Breast epithelium (tissue), 4 donors: ENCODE measurements at places on chromosomes 1 and 21. TPM values are rescaled to one million over a fixed set of nuclear protein-coding genes. Genes with fewer than 3 reads are reported as not detected.

GRCh38 chr1:61397935-61398334 lies 315.6 kb downstream of the NFIA start:
- no peak for DNase-seq
- H3K4me3 ChIP-seq: no peak overlapping the region
- no peaks in the 10 kb centered on the region for H3K27me3 ChIP-seq
- H3K36me3 ChIP-seq: no peaks in the 10 kb centered on the region

DNA sequence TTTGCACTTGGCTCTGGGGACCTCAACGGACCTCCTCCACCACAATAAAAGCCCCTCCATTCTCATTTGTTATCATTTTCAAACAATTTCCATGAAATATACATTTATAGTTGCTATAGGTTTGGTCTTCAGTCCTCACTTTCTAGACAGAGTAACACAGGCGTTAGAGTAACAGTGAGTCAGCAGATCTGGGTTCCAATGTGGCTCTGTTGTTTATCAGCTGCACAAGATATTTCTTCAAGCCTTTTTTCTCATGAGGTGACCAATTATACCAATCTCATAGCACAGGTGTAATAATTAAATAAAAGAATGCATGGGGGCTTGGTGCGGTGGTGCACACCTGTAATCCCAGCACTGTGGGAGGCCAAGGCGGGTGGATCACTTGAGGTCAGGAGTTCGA lies 32.8 kb upstream of the PSMB2 start:
- H3K4me1 ChIP-seq: no peaks in the 10 kb centered on the region
- no peak for DNase-seq
- H3K4me3 ChIP-seq: no peak overlapping the region

- no peak overlapping the region for H3K27ac ChIP-seq
- no peak overlapping the region for H3K4me3 ChIP-seq
- no peaks in the 10 kb centered on the region for H3K4me1 ChIP-seq
- DNase-seq: no peak
Observed at GRCh38 chr1:9726905-9727595, 75.5 kb downstream of the PIK3CD start.

- H3K4me3 ChIP-seq: peak overlapping the region; percentile 2
- no peaks in the 10 kb centered on the region for H3K4me1 ChIP-seq
- no peak overlapping the region for H3K27ac ChIP-seq
- no peaks in the 10 kb centered on the region for H3K36me3 ChIP-seq
- H3K27me3 ChIP-seq: no peaks in the 10 kb centered on the region
Observed at GRCh38 chr1:87202922-87203655, 125.6 kb upstream of the LMO4 start.

- H3K4me3 ChIP-seq: no peak overlapping the region
- H3K27ac ChIP-seq: peak overlapping the region; percentile 15
- H3K4me1 ChIP-seq: no peaks in the 10 kb centered on the region
- DNase-seq: no peak
- H3K36me3 ChIP-seq: peaks cover 2% of the 10 kb centered on the region
Observed at GRCh38 chr1:37817481-37817880, 9.5 kb upstream of the YRDC start.

- no peaks in the 10 kb centered on the region for H3K4me1 ChIP-seq
- no peak overlapping the region for H3K4me3 ChIP-seq
- no peak overlapping the region for H3K27ac ChIP-seq
- DNase-seq: no peak
Observed at GRCh38 chr21:41845310-41846032, 33.7 kb downstream of the PRDM15 start.

- peak overlapping the region; percentile 96 for H3K27ac ChIP-seq
- no peaks in the 10 kb centered on the region for H3K27me3 ChIP-seq
- DNase-seq: no peak
- no peaks in the 10 kb centered on the region for H3K4me1 ChIP-seq
- no peaks in the 10 kb centered on the region for H3K36me3 ChIP-seq
Observed at GRCh38 chr1:50968821-50969610, 1.0 kb upstream of the CDKN2C start.

GRCh38 chr1:158005224-158005623 lies 11.8 kb downstream of the KIRREL1 start:
- H3K36me3 ChIP-seq: no peaks in the 10 kb centered on the region
- H3K4me3 ChIP-seq: no peak overlapping the region
- no peak for DNase-seq
- H3K27ac ChIP-seq: peak overlapping the region; percentile 11
- H3K27me3 ChIP-seq: no peaks in the 10 kb centered on the region

GRCh38 chr21:33041981-33042380 lies 16.2 kb downstream of the OLIG2 start:
- no peak for DNase-seq
- H3K27me3 ChIP-seq: peaks cover 41% of the 10 kb centered on the region
- no peak overlapping the region for H3K27ac ChIP-seq
- H3K4me3 ChIP-seq: no peak overlapping the region

DNA sequence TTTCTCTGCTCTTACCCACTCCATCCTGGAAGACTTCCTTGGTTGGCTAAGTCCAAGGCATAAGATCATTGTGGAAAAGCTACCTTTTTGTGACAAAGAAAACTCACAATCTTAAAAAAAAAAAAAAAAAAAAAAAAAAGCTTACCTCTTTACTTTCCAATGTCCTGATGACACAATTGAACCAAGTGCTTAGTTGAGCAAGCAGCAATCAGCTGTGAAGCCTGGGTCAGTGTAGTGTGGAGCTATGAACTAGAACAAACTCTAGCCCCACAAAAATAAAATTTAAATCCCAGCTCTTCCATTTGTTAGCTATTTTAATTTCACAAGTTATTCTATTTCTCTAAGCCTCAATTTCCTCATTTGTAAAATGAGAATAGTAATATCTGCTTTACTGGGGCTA lies 647.6 kb downstream of the LMO4 start:
- DNase-seq: no peak
- no peak overlapping the region for H3K4me3 ChIP-seq
- H3K27ac ChIP-seq: no peak overlapping the region

- no peak overlapping the region for H3K27ac ChIP-seq
- H3K4me3 ChIP-seq: no peak overlapping the region
- no peak for DNase-seq
- no peaks in the 10 kb centered on the region for H3K36me3 ChIP-seq
Observed at GRCh38 chr1:173285048-173285447, 77.9 kb upstream of the TNFSF4 start.

DNA sequence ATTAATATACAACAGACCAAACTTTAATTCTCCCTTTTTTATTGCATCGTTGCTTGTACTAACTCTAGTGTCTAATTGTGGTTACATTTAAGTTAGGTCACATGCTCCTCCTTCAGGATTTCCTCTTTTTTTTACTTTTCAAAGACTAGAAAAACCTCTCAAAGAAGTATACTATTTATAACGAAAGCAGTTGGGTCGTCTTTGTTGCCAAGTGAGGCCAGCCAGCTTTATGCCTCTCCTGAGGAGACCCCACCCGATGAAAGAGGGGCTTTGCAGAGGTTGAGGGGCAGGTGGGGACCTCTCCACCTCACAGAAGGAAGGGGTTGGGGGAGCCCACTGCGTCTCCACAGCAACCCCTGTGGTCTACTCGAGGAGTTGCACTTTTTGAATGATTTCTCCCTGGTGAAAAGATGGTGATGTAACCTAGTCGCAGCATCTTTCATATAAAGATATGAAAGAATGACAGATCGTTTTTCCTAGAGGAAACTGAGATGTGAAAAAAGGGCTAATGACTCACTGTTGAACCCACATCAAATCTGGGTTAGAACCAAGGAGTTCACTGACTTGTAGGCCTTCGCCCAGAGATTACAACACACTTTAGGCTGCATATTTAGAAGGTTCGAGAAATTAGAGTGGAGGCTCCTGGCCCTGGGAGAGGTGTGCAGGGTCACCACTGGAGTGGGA lies 6.4 kb downstream of the TGFB2 start:
- H3K36me3 ChIP-seq: no peaks in the 10 kb centered on the region
- DNase-seq: no peak
- H3K27me3 ChIP-seq: no peaks in the 10 kb centered on the region
- H3K4me3 ChIP-seq: peak overlapping the region; percentile 29
- peak overlapping the region; percentile 18 for H3K27ac ChIP-seq

DNA sequence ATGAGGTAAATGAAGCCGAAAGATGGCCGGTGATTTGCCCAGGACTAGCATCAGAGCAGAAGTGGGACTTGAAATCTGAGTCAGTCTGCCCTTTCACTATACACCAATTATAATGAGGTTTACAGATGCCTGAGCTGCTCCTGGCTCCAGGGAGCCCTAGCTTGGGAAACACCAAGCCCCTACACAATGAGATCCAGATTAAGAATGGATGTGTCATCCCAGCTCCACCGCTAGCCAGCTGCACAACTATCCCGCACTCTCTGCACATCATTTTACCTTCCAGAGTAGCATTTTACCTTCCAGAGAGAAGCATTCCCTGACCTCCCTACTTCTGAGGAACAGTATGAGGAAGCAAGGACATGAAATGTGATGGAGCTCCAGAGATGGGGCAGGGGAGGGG lies 27.0 kb downstream of the SERTAD4 start:
- H3K36me3 ChIP-seq: no peaks in the 10 kb centered on the region
- no peak for DNase-seq
- no peak overlapping the region for H3K27ac ChIP-seq
- peaks cover 17% of the 10 kb centered on the region for H3K4me1 ChIP-seq
- no peaks in the 10 kb centered on the region for H3K27me3 ChIP-seq

DNA sequence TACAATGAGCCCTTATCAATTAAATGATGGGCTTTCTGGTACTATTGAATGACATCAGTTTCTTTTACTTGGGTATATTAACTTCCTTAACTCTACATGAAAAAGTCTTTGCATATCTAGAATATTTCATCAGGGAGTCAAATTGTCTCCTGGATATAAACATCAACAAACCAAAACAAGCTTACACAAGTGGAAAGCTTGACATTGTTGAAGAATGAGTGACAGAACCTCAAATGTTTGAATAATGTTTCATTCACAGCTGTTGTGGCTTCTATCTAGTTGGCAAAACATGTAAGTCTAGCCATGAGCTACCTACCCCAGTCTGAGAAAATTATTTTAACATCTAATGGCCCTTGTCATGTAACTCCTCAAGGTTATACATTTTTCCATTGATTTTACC lies 604.8 kb upstream of the ADAMTS5 start:
- DNase-seq: no peak
- H3K4me1 ChIP-seq: no peaks in the 10 kb centered on the region
- no peaks in the 10 kb centered on the region for H3K36me3 ChIP-seq
- H3K27me3 ChIP-seq: no peaks in the 10 kb centered on the region
- no peak overlapping the region for H3K4me3 ChIP-seq

- peak overlapping the region; percentile 97 for H3K27ac ChIP-seq
- DNase-seq: peak; percentile 78
- no peak overlapping the region for H3K4me3 ChIP-seq
Observed at GRCh38 chr1:201499795-201500669, 6.9 kb downstream of the CSRP1 start.

- H3K4me1 ChIP-seq: no peaks in the 10 kb centered on the region
- DNase-seq: no peak
- no peak overlapping the region for H3K4me3 ChIP-seq
- no peak overlapping the region for H3K27ac ChIP-seq
Observed at GRCh38 chr1:54221867-54222484, 22.0 kb downstream of the MRPL37 start.

DNA sequence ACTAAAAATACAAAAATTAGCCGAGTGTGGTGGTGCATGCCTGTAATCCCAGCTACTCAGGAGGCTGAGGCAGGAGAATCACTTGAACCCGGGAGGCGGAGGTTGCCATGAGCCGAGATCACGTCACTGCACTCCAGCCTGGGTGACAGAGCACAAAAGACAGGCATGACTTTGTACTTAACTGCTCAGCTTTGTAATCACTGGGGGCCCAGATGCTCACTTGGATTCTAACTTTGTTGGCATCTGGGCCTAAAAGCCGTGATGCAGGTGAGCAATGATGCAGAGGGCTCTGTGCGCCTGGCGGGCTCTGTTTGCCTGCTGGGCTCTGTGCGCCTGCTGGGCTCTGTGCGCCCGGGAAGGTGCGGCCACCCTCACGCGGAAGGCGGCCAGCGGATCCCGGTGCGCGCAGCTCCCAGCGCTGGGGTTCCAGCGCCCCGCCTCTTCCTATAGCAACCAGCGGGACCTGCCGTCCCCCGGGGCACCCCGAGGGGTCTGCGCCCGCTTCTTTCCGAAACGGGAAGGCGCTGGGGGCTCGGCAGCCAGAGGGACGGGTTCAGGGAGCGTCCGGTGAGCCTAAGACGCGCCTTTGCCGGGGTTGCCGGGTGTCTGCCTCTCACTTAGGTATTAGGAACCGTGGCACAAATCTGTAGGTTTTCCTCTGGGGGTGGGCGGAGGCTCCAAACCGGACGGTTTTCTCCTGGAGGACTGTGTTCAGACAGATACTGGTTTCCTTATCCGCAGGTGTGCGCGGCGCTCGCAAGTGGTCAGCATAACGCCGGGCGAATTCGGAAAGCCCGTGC lies 31.7 kb downstream of the PRMT2 start:
- no peak overlapping the region for H3K27ac ChIP-seq
- no peaks in the 10 kb centered on the region for H3K27me3 ChIP-seq
- DNase-seq: no peak
- H3K4me1 ChIP-seq: no peaks in the 10 kb centered on the region
- H3K4me3 ChIP-seq: peak overlapping the region; percentile 49

GRCh38 chr1:74468982-74469603 lies 43.3 kb downstream of the LRRC53 start:
- no peaks in the 10 kb centered on the region for H3K27me3 ChIP-seq
- no peak for DNase-seq
- H3K4me1 ChIP-seq: no peaks in the 10 kb centered on the region
- no peak overlapping the region for H3K4me3 ChIP-seq
- no peak overlapping the region for H3K27ac ChIP-seq

GRCh38 chr1:152739841-152740240 lies 18.0 kb upstream of the KPRP start:
- no peak overlapping the region for H3K27ac ChIP-seq
- H3K4me3 ChIP-seq: no peak overlapping the region
- no peak for DNase-seq
- no peaks in the 10 kb centered on the region for H3K4me1 ChIP-seq
- no peaks in the 10 kb centered on the region for H3K36me3 ChIP-seq
- peaks cover 7% of the 10 kb centered on the region for H3K27me3 ChIP-seq

The METTL25B gene
- total RNA-seq: 30.2 TPM

The CAMK2N1 gene
- 26.9 TPM for total RNA-seq

The TNNI3K gene
- total RNA-seq: 3.7 TPM

The CAMTA1 gene
- 53.4 TPM for total RNA-seq

The RXRG gene
- 0.16 TPM for total RNA-seq

The ZNF669 gene
- total RNA-seq: 5.9 TPM

The RHCE gene
- total RNA-seq: not detected

The HCRTR1 gene
- total RNA-seq: not detected

The ITGB2 gene
- total RNA-seq: 242 TPM
